Vagina (tissue), 2 donors: ENCODE measurements at places on chromosomes 4 and X. TPM values are rescaled to one million over a fixed set of nuclear protein-coding genes. Genes with fewer than 3 reads are reported as not detected.

- no peak for DNase-seq
Measured at GRCh38 chrX:35289952-35290351, 347.4 kb downstream of the FAM47B start.

DNA sequence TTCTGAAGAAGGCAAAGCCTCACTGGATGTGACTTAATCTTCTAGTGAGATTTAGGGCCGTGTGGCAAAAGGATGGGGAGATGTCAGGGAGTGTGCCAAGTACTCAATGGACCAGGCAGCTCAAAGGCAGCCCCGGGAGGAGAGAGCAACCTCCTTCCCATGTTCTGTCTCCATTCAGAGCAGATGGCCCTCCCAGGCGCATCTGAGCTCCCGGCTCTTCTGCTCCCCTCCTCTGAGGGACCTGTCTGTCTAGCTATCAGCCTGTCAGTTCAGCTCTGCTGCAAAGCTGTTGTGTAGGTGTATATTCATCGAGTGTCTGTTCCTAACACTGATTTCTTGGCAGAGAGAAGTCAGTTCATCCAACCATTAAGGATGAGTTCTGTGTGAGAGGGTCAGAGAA lies 10.9 kb upstream of the PORCN start:
- DNase-seq: no peak

DNA sequence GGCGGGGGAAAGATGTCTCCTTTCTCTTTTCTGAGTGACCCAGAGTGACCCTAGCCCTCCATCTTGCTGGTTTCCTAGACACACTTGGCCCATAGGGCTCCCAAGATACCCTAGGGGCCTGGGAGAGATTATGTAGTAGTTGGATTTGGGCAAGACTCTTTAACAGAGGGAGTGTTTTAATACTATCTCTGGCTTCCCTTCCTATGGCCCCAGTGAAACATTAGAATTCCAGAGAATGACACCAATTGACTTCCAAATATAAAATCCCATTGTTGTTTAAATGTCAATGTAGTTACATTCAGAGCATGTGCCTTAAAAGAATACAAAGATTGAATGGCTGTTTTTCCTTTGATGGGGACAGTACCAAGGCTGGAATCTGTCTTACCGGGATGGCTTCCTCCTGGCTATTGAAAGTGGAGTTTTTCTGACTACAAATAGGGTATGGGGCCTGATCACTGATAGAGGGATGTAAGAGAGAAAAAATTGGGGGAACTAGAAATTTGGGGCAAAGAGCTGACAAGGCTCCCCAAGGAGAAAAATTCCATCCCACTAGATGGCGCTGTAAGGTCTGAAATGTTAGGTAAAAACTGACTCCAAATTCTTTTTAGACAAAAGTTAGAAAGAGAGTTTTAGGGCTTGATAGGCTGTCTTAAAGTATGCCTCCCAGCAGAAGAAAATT lies 10.7 kb downstream of the TENT5D start:
- no peak for DNase-seq

GRCh38 chr4:185566425-185566824 lies 31.1 kb upstream of the PDLIM3 start:
- DNase-seq: no peak

GRCh38 chrX:31301203-31301602 lies 229.4 kb upstream of the FTHL17 start:
- DNase-seq: no peak

Gene SLC25A43
- total RNA-seq: 25.5 TPM

DNA sequence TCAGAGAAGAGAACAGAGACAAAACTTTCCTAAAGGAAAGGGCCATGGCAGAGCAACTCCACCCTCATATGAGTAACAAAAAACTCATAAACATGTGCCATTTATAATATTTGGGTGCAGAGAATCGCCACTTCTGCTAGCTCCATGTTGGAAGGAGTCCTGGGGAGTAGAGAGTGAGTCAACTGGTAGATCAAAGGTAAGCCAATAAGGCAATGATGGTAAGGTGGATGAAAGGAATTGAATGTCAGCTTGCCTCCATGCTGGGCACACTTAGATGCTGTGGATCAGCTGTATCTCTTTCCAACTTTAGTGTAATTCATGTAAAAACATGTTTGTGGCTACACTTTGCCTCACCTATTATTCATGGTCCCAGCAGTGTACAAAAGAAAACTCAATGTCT lies 4.7 kb downstream of the QRFPR start:
- no peak for DNase-seq
